ENCODE measurements at places on chromosomes 12 and 14.

DNA sequence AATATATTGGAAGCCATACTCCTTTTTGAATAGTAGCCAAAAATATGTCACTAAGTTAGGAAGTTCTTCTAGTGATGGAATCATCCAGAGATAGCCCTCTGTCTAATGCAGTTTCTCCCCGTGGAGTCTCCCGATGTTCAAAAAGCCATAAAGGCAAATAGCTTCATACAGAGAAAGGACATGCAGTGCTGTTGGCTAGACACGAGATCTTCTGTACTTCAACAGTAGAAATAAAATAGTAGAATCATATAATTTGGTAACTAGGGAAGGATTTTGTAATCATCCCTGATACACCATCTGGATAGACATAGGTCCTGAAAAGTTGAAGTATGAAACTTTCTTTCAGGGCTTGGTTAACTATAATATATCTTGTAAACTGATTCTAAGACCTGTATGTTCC, 27.6 kb downstream of the LRFN5 start:
- no peak for DNase-seq

GRCh38 chr14:22097072-22097471, 423.5 kb upstream of the OR4E1 start:
- DNase-seq: no peak

DNA sequence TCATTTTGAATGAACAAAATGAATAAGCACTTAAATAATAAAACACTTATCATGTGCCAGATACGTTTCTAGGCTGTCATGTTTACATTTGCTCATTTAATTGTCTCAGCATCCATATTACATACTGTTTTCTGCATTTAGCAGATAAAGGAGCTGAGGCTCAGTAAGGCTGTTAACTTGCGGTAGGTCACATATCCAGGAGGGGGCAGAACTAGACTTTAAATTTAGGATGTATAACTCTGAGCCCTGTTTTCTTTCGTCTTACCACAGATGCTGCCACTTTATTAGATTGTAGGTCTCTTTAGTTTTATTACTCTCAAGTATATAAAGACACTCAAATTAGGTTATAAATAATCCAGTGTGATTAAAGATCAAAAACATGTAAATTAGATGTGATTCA, 17.7 kb downstream of the IRAK4 start:
- peak; percentile 45 for DNase-seq

GRCh38 chr14:50954811-50955372, 10.6 kb upstream of the PYGL start:
- DNase-seq: peak; percentile 54

DNA sequence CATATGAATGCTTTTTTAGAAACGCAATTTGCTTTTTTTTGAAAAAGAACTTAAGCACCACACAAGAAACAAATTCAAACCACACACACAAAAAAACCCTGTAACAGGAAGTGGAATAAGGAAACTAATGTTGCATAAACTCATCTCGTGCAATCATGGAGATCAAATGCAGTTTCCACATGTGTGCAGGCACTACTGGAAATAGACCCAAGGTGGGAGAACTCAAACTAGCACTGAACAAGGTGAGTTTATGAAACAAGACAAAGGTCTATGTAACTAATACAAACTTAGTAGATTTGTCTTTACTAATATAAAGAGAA, 17.5 kb downstream of the NIN start:
- DNase-seq: peak; percentile 11
